Activated CD4-positive, alpha-beta T cell treated with anti-CD3 and anti-CD28 coated beads, Interleukin-2, amount 50 U/mL, for 1 hour (primary cell): ENCODE measurements at places on chromosomes 5 and 9.

- no peak for DNase-seq
Observed at GRCh38 chr9:109641372-109641659, 138.7 kb upstream of the PALM2AKAP2 start.

DNA sequence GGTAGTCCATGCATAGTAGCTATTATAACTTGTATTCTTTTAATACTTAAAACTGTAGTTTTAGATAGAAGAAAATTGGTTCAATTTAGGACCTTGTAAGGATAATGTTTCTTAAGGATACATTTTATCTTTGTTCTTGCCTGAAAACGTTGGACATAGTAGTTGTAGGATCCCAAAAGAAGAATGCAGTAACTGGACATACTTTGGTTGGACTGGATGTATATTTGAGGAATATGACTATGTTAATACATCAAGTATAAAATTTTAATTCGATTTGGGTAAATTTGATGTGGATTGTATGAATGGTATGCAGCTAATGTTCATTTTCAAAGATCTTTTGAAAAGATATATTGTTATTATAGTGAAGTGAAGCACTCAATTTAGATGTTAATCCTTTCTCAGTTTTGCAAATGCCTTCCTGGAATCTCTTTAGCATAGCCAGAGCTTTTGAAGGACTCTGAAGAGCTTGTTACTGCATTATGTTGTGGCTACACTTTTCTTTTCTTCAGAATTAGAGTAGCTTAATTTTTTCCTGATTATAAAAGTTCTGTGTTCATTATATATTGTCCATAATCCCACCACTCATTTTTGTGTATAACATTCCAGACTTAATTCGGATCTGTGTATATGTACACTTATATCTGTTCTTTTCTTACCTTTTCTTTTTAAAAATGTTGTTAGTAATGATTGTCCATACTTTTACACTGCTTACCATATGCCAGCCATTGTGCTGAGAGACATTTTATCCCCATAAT, 41.2 kb downstream of the LRRTM2 start:
- DNase-seq: no peak

DNA sequence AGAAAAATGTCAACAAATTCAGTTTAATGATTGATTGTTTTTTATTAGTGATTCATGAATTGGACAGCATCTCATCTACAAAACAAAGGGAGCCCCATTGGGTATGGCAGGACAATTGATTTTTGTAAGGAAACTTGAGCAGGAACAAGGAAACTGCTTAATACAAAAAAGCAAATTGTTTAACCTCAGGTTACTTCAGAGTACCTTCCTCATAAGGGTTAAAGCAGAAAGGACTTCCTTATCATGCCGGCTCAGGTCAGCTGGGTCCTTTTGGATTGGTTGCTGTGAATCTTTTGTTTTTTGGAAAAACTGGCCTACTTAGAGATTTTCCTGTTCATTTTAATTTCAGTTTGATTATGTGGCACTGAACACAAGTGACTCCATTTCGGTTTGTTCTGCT, 211.8 kb downstream of the ARRDC3 start:
- no peak for DNase-seq

- no peak for DNase-seq
Observed at GRCh38 chr9:120559546-120559945, 20.4 kb downstream of the CDK5RAP2 start.

- DNase-seq: no peak
Observed at GRCh38 chr9:68851657-68852056, 146.6 kb downstream of the PIP5K1B start.

DNA sequence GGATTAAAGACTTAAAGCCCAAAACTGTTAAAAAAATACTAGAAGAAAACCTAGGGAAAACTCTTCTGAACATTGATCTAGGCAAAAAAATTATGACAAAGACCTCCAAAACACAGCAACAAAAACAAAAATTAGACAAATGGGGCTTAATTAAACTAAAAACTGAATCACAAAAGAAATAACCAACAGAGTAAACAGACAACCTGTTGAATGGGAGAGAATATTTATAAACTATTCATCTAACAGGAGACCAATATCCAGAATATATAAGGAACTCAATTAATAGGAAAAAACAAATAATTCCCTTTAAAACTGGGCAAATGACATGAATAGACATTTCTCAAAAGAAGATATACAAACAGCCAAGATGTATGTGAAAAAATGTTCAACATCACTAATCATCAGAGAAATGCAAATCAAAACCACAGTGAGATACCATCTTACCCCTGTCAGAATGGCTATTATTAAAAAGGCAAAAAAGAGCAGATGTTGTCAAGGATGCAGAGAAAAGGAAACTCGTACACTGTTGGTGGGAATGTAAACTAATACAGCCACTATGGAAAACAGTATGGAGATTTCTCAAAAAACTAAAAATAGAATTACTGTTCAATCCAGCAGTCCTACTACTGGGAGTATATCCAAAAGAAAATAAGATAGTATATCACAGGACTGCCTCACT, 50.2 kb upstream of the TLX3 start:
- no peak for DNase-seq

DNA sequence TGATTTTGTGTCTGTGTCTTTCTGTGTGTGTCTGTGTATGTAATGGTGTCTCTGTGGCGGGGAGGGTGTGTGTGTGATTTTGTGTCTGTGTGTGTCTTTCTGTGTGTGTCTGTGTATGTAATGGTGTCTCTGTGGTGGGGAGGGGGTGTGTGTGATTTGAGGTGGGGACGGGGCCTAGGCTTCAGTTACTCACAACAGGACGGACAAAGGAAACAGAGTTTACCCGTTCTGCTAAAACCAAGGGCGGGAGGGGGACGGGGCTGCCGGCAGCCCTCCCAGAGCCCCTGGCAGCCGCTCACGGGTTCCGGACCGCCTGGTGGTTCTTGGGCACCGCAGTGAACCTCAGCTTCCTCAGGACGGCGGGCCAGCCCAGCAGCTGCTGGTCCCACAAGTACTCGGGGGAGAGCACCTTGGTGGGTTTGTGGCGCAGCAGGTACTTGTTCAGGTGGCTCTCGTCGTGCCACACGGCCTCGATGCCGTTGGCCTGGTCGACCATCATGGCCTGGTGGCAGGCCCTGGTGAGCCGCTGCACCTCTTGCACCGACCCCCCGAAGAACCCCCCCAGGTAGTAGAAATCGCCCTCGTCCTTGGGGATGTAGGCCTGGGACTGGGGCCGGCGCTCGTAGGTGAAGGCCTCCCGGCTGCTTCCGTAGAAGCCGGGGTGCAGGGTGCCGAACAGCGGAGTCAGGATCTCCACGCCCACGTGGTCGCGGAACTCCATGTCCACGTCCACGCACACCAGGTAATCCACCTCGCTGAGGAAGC, 19.4 kb downstream of the ABO start:
- no peak for DNase-seq

DNA sequence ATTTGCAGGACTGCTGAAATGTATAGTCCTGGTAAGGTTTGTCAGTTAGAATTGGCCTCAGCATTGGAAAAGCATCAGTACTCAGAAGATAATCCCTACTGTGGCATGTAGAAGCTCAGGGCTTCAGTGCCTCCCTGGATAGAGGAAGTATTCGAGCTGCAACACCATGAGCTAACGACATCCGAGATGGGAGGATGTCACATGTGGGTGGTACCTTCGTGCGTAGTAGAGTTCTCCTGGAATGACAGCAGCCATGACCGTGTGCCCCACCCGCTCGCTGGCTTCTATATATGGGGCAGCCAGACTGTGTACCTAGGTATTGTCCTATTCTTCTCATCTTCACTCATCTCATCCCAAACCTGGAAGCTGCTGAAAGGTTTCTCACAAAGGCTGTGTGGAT, 345.8 kb upstream of the KLF9 start:
- DNase-seq: no peak

- no peak for DNase-seq
Observed at GRCh38 chr5:80837679-80838078, 122.5 kb upstream of the RASGRF2 start.

GRCh38 chr5:1643651-1644392, 120.1 kb upstream of the LPCAT1 start:
- no peak for DNase-seq

DNA sequence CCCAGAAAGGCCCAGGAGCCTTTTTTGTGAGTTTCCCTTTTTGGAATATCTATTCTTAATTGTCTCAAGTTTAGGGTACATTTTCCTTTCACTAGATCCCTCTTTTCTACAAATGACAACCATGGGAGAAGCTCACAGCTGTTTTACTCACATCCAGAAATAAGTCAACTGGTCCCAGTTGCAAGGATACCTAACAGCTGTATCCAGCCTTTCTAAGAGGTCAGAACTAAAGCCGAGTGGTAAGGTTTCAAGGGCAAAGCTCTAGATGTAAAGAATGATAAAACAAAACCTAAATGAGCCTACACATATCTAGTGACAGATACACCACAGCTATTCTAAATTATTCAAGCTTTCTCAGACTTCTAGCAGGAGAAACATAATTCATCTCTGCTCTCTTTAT, 4.4 kb downstream of the FGF10 start:
- DNase-seq: no peak

- no peak for DNase-seq
Observed at GRCh38 chr5:80516826-80517225, 28.9 kb downstream of the FAM151B start.

GRCh38 chr5:179322071-179323025, 22.9 kb downstream of the ADAMTS2 start:
- DNase-seq: no peak

GRCh38 chr9:38153152-38153909, 84.3 kb upstream of the SHB start:
- no peak for DNase-seq

GRCh38 chr9:93300585-93301081, 116.7 kb downstream of the WNK2 start:
- DNase-seq: no peak

GRCh38 chr5:74310997-74311930, 329.3 kb downstream of the ENC1 start:
- no peak for DNase-seq

GRCh38 chr5:73044546-73044945, 75.8 kb upstream of the TMEM171 start:
- no peak for DNase-seq

- DNase-seq: no peak
Observed at GRCh38 chr9:91647371-91647770, 223.7 kb upstream of the NFIL3 start.

- DNase-seq: no peak
Observed at GRCh38 chr9:114806526-114806900, 674 bp upstream of the TNFSF15 start.

GRCh38 chr5:139828207-139828895, 32.7 kb downstream of the PSD2 start:
- no peak for DNase-seq

- DNase-seq: no peak
Observed at GRCh38 chr5:135417083-135417482, 18.1 kb upstream of the MACROH2A1 start.

DNA sequence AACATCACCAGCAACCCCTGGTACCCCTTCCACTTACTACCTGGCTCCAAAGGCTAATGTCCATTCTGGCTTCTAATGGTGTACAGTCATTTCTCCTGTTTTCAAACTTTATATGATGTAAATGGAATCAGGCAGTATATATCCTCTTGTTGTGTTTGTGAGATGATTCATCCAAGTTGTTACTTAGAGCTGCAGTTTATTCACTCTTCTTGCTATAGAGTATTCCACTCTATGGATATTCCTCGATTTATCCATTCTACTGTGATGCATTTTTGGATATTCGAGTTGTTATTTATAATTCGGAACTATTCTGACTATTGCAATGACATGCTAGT, 32.4 kb downstream of the IRF1 start:
- no peak for DNase-seq

DNA sequence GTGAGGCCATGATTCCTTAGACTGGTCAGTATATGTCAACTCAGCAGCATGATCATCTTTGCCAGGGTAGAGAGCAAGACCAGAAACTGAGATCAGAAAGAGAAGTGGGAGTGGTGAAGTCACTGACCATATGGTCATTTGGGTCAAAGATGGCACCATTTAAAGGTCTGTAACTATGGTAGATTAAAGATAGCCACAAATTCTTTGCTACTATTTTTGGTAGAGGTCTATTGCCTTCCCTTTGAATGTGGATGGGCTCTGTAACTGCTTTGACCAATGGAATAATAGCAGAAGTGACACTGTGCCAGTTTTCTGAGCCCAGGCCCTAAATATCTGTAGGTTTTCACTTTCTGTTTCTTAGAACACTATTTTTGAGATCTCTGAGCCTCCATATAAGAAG, 117.6 kb downstream of the PCSK1 start:
- DNase-seq: no peak

DNA sequence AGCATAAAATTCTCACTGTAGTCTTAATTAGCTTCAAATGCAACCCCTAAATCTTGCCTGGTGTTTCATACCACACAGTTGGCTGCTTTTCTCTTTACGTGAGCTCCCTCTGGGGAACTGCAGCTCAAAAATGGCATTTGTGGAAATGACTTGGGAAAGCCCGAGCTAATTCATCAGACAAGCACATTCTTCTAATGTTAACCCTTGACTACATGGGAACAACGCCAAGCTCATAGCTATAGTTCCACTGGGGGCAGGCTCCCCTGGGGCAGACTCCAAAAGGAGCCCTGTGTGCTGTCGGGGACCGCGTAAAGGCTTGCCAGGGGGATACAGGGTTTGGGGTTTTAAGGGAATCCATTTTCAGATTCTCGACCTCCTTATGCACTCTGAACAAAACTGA, 301.4 kb upstream of the DAP start:
- DNase-seq: no peak

- no peak for DNase-seq
Observed at GRCh38 chr5:97888439-97888838, 705.4 kb upstream of the RIOK2 start.

DNA sequence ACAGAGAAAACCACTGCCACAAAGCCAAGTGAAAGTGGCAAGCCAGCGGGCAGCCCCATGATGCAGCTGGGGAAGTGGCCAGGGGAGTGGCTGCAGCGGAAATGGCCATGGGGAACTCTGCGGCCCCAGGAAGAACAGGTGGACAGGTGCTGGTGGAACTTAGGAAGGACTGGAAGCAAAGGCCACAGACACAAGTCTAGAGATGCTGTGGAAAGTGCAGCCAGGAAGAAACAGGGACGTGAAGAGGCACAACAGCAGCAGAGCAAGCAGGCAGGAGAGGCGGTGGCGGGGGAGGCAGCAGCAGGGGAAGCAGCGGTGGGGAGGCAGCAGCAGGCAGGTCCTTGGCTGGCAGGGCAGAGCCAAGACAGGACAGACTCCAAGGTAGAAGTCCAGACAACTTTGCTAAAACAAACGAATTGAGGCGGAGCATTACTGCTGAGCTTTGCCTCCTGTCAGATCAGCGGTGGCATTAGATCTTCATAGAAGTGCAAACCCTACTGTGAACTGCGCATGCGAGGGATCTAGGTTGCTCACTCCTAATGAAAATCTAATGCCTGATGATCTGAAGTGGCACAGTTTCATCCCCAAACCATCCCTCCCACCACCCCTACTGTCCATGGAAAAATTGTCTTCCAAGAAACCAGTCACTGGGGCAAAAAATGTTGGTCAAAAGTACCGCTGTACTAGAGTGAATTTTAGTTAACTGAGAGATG, 11.8 kb downstream of the SURF6 start:
- no peak for DNase-seq

GRCh38 chr5:4019841-4020240, 424.2 kb downstream of the IRX1 start:
- DNase-seq: no peak

GRCh38 chr5:123438244-123438643, 15.0 kb upstream of the CEP120 start:
- DNase-seq: no peak

- DNase-seq: no peak
Observed at GRCh38 chr5:93079046-93079445, 502.0 kb downstream of the NR2F1-AS1 start.
